ENCODE measurements at places on chromosomes 2 and 18.
A peak's percentile ranks its signal among the peaks of the same experiment; 100 is the strongest.

DNA sequence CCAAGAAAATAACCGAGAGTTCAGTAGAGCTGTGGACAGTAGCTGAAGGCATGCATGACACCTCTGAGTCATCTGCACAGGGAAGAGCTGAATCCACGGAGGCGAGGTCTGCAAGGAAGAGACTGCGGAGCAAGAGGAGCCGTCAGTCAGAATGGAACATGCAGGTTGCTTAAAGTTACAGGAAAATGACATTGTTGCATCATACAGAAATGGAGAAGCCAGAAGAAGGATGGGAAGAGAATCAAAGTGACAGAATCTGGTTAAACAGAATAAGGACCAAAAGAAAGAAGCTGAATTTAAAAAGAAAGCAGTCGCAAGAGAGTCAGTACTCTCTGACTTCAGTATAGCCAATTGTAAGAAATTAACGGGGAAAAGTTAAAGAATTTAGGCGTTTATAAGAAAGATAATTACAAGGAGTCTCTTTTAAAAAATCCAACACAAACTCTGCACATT lies 533.8 kb downstream of the ADCYAP1 start:
- DNase-seq = no peak

DNA sequence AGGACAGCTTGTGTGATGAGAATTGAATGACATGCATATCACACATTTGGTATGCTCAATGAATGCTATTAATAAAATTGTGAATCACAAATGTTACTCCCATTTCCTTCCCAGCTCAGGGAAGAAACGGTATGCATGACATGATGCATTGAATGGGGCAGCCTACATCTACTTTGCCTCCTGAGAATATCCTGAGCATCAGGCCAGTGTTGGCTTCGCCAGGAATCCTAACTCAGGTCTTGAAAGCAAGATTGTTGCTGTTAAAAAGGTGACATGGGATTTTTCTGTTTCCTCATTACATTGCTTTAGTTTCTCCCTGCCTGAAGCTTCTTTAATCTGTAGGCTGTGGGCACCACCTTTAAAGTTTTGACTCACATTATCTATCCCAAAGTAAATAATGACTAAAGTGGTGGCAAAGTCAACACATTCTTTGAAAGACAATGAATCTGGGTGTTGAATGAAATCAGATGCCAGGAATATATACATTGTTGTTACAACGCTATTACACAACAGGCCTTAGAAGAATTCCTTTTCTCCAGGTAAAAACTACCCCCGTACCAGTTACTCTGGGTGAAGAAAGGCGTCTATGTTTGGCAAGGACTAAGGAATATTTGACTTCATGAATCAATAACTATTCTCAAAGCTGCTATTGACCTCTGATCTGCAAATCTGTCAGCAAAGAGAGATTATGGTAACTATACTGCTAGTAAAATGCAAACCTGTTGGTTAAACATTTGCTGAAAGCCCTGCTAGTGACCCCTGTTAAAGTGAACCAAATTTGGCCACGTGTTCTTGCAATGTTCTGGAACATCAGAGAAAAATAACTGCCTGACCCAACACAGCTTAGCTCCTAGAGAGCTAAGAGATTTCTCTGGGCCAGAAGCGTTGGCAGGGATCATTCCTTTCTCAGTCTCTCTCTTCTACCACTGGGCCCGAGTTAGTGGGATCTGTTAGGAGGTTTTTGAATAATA lies 30.5 kb upstream of the NEDD4L start:
- DNase-seq = peak; percentile 78

GRCh38 chr2:185441486-185442005 lies 297.1 kb upstream of the FSIP2 start:
- DNase-seq = no peak

DNA sequence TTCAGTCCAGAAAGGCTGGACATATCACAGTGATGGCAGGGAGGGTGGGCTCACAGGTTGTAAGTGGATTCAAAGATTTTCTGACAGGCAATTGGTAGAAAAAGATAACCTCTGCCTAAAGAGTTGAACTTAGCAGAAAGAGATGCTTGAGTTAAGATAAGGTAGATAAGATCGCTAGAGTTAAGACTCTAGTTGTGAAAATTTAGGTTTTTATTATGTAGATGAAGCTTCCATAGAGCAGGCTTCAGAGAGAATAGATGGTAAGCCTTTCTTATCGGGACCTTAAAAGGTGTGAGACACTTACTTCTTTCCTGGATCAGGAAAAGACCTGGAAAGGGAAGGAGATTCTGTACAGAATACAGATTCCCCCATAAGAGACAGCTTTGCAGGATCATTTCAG lies 134.4 kb downstream of the GULP1 start:
- no peak for DNase-seq

DNA sequence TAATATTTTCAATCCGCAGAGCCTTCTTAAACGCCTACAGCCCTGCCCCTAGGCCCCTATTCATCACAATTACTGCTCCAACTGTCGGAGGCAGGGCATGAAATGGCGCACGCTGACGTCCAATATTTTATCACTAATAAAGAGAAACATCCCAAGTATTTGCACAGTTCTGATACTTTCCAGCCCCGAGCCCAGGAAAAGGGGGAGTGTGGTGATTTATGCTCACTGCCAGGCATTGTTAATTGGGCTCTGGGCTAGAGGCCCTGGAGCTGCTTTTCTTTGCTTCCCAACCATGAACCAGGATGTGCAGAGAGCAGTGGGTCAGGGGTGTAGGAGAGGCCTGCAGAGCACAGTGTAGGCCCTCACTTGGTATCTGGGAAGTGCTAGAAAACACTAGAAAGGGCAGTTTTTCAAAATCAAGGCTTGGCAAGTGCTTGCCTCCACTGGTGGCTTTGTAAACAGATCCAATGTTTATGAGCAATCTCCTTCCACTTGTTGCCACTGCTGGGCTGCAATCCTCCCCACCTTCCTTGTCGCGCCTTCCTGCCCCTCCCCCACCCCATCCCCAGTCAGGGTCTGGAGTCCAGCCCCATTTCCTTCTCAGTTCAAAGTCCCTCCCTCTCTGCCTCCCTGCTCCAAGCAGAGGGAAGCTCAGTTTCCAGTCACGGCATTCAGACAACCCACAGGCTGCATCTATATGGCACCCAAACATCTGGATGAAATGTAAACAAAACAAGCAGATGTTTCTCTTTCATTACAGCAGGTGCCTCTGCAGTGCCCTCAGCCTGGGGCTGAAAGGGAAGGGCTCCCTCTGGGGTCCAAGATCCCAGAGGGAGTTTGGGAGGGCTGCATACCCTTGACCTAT lies 83.9 kb upstream of the PKDCC start:
- DNase-seq = no peak

GRCh38 chr2:45904267-45904945 lies 252.9 kb downstream of the PRKCE start:
- no peak for DNase-seq

- DNase-seq = no peak
These were observed 68.4 kb downstream of the FAM210A start for GRCh38 chr18:13657974-13658373.

DNA sequence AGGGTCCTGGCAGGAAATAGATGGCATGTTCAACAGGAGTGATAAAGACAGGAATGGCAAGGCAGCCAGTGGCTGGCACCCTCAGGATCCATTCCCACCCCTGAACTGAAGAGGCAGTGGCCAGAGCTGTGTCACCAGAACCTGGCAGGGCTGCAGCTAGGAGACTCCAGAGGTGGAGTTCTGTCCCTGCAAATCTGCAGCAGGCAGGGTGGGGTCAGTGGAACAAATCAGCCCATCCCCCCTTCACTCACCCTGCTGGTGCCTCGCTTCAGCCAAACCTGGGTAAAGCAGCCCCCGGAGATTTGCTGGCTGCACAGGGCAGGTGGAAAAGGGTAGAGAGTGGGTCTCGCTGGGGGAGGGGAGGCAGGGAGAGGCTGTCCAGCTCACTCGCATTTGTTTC lies 12.7 kb downstream of the INPP5D start:
- DNase-seq = no peak

DNA sequence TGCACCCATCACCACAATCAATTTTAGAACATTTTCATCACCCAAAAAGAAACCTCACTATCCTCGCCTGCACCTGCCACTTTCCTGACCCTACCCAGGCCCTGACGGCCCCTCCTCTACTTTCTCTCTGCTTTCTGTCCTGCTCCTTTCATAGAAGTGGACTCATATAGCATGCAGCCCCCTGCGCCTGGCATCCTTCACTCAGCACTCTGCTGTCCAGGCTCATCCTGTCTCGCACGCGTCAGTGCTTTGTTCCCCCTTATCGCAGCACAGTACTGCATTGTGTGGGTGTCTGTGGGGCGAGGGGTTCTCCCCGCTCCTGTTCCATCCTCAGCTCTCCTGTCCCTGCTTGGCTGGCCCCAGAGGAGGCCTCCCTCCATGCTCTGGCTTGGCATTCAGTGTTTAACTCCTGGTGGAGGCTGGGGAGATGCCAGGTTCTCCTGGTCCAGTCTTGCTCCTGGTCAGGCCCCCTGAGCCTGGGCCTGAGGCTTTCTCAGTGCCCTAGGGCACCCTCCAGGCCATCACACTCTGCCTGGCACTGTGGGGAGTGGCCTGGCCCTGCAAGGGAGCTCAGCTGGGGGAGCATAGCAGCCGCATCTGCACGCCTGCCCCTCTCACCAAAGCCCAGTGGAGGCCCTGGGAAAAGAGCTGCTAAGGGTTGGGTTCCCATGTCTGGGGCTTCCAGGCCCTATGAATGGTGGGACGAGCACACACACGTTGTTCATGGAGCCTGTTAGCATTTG lies 6.6 kb upstream of the TUBB6 start:
- DNase-seq = no peak

- no peak for DNase-seq
These were observed 10.3 kb downstream of the EPHA4 start for GRCh38 chr2:221561770-221562169.

- no peak for DNase-seq
These were observed 47.9 kb downstream of the LRRFIP1 start for GRCh38 chr2:237675316-237675715.

DNA sequence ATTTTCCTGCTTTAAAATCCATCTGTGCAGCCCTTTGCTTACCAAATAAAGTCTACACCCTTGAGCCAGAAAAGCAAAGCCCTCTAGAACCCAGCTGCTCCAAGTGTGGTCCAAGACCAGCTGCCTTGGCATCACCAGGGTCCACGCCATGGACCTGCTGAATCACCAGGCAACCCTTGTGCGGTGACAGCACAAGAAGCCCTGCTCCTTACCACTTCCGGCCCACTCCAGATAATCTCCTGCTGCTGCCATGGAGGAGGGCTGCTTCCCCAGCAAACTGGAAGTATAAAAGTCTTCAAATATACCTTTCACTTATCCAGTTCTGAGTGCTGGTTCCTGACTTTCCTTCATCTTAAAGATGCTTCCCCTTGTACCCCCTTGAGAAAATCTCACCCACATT lies 106.0 kb upstream of the PKDCC start:
- DNase-seq = no peak

DNA sequence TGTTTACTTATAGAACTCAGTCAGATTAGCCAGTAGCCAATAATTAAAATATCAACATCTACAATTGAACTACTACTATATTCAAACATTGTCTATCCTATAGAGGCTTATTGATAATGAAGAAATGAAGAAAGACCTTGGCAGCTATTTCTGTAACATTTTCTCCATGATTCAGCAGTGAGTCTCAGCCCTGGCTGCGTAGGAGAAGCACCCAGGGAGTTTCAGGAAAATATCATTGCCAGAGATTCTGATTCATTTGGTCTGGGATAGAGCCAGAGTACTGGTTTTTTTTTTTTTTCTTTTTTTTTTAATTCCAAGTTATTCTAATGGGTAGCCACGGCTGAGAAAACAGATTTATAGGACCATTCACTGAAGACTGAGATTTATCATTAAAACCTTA lies 404.8 kb downstream of the TXNL1 start:
- no peak for DNase-seq

DNA sequence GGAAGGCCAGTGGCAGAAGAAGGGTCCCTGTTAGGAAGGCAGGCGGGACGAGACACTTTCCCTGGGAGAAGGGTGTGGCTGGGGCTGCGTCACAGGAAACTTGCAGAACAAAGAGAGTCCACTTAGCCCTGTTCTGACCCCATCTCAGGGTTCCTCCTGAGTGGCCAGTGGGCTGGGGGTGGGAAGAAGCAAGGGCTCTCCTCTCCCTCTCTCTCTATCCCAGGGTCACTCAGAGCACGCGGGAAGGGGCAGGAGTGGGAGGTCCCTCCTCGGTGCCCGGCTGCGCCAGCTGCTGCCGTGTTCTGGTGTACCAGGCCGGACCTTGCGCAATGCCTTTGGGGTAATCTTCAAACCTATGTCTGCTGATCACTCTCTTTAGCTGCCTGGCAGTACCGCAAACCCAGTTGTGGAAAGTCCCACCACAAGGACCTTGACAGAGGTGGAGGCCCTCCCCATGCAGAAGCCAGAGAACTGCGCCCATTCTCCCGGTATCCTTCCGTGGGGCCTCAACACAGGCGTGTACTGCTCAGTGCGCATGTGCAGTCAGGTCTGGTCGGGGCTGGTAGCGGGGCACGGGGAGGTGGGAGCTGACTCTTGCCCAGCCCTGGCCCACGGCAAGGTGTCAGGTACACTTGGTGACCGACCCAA lies 47.8 kb upstream of the ST3GAL5 start:
- no peak for DNase-seq

DNA sequence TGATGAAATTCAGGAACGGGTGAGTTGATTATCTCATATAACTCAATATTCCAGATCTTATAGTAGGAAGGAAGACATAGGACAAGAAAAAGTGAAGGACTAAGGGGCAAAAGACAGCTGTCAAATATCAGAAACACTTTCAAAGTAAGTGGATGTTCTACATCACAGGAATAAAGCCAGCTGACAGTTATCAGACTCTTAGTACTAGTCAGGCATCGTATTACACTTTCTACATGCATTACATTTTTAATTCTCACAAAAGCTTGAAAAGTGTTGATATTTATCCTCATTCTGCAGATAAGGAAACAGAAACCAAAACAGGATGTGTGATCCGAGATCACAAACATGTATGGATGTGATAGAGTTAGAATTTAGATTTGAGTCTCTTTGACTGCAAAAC lies 63.4 kb downstream of the DNAH6 start:
- DNase-seq = no peak

DNA sequence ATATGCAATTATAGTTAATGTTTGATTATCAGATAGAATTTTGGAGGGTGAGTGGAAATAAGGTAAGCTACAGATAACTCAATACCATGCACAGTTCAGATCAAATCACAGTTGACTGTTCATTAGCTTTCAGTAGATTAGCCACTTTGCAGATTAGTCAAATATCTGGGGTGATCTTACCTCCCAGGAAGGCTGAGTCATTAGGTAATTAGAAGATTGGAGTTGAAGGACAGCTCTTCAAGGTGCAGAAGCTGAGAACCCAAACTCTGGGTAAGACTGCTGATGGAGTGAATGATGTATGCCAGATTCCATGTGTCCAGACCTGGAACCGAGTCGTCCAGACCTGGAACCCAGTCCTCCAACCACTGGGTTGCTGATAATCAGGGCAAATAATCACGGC lies 262.8 kb upstream of the UBE2E3 start:
- DNase-seq = no peak

DNA sequence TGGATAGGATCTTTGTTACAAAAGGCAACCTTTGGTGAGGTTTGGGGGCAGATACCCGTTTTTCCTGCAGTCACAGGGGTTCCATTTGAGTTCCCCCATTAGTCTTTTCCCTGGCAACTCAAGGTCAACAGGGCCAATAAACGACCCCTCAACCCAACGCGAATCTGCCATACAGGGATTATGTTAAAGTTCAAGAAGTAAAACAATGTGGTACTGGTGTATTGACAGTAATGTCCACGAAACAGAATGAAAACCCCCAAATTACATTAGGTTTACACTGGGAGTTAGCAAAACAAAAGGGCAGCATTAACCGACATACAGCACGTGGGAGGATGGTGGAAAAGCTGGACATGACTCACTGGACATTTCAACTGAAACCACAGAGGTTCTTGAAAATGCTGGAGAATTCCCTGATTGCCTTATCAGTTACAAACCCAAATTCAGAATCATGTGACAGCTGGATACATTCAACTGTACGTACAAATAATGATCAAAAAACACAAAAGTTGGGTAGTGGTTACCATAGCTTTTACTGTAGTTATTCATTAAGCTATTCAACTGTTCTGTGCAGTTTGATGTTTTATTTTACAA lies 4.9 kb upstream of the IMP4 start:
- no peak for DNase-seq
